ENCODE measurements at places on chromosomes 2 and 18.
A peak's percentile ranks its signal among the peaks of the same experiment; 100 is the strongest.

- no peak for DNase-seq
These were observed 402.8 kb downstream of the TXNL1 start for GRCh38 chr18:56235481-56236013.

DNA sequence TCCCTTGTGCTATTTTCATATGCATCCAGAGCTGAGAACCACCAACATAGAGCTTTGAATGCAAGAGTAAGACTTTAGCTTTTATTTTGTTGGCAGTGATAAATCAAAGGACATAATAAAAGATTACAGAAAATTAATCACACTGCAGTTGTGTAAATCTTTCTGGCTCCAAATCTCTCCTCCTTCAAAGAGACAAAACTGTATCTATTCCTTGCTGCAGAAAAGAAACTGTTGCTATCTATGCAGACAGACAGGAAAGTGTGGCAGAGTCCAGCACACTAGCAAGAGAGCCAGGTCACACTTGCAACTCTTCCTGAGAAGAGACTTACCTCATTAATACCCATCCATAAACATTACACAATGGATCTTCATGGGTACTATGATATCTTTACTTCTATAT, 57.5 kb downstream of the DTNB start:
- DNase-seq: no peak

GRCh38 chr2:62547854-62548253, 41.9 kb upstream of the TMEM17 start:
- DNase-seq: no peak

DNA sequence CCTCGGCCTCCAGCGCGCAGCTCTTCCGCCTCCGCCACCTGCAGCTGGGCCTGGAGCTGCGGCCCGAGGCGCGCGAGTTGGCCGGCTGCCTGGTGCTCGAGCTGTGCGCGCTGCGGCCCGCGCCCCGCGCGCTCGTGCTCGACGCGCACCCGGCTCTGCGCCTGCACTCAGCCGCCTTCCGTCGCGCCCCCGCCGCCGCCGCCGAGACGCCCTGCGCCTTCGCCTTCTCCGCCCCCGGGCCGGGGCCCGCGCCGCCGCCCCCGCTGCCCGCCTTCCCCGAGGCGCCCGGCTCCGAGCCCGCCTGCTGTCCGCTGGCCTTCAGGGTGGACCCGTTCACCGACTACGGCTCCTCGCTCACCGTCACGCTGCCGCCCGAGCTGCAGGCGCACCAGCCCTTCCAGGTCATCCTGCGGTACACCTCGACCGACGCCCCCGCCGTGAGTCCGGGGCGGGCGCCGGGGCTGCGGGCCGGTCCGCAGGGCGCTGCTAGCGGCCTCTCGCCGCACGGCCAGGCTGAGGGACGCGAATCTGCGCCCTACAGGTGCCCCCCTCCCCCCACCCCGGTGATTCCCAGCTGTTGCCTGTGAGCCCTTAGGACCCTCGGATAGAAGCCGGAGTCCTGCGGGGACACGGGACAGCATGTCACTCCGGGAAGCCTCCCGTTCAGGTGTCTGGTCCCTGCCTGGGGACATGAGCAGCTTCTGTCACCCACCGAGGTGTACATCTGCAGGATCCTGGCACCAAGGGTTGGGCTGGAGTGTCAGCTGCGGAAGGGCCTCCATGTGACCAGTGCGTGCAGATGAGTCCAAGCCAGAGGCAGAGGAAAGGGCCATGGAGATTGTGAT, 616 bp downstream of the RNPEPL1 start:
- peak; percentile 45 for DNase-seq

DNA sequence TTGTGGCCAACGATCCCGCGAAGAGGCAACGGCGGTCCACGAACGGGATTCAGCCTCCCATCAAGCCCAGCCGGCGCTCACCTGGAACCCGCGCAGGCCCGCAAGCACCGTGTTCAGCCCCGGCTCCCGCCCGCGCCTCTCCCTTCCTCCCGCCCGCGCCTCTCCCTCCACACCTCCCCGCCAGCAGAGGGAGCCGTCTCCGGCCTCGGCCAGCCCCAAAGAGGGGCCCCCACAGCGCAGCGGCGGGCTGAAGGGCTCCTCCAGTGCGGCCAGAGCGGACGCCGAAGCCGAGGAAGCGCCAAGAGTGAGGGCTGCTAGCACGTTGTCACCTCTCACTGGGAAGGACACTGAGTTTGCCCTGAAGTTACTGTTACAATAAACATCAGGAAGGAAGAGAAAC, 55.3 kb upstream of the LAPTM4A start:
- DNase-seq: peak; percentile 29

- no peak for DNase-seq
These were observed 69.1 kb upstream of the NFATC1 start for GRCh38 chr18:79326413-79327198.

GRCh38 chr2:75243219-75243618, 43.9 kb upstream of the TACR1 start:
- no peak for DNase-seq

DNA sequence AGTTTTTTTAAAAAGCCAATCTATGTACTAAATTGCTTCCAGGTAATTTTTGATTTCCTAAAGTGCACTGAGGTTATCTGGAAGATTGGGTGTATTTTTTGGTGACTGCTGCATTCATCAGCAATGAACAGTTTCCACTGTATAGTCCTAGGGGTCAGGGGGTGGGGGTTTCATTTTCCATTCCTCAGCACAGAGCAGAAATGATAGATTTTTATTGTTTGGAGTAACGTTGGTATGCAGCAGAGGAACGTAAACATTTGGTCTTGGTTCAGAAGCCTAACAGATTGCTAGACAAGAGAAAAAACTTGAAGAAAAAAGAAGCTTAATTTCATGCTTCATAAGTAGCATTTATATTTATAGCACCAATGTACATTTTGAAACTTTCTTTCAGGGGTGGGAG, 54.9 kb downstream of the ZCCHC2 start:
- DNase-seq: no peak

Measured in activated T-cell treated with anti-CD3 and anti-CD28 coated beads for 48 hours (primary cell).